ENCODE measurements at places on chromosomes 7 and 10.

GRCh38 chr10:2700626-2701305 is 366.6 kb upstream of the PFKP start:
- DNase-seq = no peak

- no peak for DNase-seq
These were observed 470.5 kb downstream of the RPS24 start for GRCh38 chr10:78504181-78504580.

GRCh38 chr10:113754768-113755167 is 3.3 kb downstream of the PLEKHS1 start:
- DNase-seq = no peak

DNA sequence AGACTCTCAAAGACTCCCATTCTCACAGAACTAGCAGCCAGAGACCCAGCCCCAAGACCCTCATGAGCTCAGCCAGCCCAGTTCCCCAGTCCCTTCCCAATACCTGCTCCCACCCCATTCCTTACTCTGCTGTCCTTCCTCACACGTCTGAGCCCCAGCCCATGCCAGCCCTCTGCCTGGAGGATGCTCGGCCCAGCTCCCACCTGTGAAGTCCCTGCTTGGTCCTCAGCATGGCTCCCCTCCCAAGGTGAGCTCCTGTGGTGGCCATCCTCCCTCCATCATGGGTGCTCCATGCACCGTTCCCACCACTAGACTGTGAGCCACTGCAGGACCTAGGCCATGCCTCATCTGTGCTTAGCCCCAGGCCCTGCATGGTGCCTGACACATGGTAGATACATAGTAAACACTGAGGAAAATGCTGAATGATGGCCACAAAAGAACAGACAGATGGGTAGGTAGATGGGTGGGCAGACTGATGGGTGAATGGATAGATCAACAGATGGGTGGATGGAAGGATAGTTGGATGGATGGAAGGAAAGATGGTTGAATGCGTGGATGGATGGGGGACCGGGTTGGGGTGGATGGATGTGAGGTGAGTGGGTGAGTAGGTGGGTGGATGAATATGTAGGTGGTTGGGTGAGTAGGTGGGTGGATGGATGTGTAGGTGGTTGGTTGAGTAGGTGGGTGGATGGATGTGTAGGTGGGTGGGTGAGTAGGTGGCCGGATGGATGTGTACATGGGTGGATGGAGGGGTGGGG is 138.9 kb downstream of the GRID1 start:
- no peak for DNase-seq

DNA sequence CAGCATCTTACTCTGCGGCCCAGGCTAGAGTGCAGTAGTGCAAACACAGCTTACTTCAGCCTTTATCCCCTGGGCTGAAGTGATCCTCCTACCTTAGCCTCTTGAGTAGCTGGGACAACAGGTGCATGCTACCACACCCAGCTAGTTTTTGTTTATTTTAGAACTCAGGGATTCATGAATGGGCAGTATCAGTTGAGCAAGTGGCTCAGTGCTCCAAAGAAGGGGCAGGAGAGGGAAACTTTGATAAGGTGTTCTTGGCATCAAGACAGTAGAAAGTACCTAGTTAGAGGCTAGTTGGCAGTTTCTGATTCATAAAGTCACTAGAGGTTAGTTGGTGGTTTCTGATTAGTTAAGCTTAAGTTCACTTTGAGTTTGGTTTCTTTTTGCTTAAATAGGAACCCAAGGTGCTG is 18.4 kb downstream of the TRIM24 start:
- no peak for DNase-seq

GRCh38 chr7:4102231-4102841 is 579.8 kb upstream of the FOXK1 start:
- no peak for DNase-seq

DNA sequence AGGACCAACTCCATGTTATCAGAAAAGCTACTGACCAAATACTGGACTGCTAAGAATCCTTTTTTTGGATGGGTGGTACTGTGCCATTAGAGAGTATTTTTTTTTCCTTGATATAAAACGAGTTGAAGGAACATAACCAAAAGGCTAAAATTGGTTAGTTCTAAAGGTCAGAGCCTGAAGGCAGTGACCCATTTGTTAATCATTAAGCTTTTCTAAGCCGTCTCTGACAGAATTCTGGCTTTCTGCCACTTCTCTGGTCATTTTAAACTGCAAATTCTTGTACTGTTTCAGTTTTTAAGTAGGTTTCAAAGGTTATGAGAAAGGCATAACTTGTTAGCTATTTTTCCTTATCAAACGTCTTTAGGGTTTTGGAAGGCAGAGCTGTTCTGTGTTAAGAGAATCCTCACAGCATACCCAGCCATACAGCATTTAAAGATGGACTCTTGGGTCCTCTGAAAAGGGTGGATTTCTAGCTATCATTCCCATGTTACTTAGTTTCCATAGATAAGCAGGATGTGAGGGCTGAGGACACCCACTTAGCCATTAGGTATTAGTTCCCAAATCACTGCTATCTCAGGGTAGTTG is 196.8 kb downstream of the RNLS start:
- DNase-seq = no peak

DNA sequence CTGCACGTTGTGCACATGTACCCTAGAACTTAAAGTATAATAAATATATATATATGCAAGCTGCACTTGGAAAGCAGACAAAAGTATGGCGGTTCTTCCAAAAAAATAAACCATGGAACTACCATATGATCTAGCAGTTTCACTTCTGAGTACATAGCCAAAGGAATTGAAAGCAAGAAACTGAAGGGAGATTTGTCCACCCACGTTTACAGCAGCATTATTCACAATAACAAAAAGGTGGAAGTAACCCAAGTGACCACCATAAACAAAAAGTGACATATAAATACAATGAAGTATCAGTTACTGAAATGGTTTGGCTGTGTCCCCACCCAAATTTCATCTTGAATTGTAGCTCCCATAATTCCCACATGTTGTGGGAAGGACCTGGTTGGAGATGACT is 525.3 kb upstream of the CELF2 start:
- DNase-seq = no peak

DNA sequence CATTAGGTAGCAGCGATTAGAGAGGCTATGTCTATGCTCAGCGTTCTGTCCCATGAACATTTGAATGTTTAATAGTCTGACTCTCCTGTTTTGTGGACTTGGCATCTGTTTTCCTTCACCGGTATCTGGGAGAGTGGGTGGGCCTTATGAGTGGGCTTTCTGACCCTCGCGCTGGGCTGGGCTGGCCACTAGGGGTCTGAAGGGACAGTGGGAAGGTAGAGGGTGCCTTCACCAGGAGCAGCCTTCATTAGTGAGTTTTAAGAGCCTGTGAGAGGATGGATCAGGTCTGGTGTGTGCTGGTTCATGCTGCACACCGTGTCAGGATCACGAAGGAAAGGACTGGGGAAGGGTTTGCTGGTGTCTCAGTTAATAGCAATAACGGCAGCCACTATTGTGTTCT is 33.4 kb downstream of the DCLRE1A start:
- DNase-seq = no peak

DNA sequence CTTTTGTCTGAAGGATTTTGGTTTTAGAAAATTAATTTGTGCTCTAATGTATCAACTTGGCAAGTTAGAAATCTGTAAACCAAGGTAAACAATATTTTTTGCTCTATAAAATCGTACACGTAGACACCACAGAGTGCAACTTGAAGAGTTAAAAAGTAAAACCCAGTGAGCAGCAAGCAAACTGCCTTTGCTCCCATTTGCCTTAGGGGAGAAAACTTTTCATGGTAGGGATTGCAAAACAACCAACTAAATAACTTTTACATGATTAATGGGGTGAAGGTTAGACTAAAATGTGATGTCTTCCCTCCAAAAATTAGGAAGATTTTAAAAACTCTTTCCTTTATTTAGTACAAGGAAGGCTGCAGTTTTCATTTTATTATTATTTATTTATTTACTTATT is 224.2 kb upstream of the LYZL1 start:
- no peak for DNase-seq

DNA sequence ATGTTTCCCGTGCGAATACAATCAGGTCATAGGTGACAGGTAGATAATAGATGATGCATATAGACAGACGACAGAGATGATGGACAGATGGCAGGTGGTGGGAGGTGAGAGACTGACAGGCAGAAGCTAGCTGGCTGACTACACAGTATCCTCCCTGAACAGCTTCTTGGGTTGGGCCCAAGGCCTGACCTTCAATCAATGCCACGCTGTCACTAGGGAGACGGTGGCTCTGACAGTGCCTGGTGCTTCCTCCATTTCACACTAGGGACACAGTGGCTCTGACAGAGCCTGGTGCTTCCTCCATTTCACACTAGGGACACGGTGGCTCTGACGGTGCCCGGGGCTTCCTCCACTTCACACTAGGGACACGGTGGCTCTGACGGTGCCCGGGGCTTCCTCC is 200.1 kb downstream of the DIP2C start:
- no peak for DNase-seq

DNA sequence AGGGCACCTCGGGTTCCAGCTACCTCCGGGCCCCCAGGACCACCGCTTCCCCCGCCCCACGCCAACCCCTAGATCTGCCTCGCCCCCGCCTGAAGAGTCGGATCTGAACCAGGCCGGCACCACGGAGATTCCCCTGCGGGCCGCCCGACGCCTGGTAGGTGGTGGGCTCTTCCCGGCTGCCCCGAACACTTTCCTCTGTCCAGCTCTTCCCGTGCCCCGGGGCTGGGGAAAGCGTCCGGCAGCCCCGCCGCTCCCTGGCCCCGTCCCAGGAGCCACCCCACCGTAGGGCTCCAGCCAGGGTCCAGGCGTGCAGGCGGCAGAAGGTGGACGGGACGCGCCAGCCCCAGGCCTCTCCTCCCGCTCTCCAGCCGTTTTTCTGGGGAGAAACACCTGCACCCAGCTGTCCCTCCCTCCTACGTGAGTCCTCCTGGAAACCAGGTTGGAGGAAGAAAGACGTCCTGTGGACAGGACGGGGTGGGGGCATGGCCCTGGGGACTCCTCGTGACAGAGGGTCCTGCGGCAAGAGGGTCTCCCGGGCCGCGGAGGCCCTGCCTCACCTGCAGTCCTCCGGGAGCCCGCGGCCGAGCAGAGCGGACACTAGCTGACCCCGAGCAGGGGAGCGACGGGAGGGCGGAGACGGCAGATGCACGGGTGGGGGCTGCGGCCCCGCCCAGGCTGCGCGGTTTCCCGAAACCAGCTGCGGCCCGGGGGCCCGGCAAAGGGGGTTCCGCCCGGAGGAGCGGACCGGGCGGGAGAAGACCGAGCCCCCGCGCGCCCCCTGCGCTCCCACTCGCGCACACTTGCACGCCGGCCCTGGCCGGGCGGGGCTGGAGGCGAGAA is at the start of gene TMEM176B:
Gene TMEM176B (minus strand): TSS at position 624 of the 840 bp plus-strand sequence. CDS start 3,795 bp downstream, outside the sequence.
- no peak for DNase-seq

- no peak for DNase-seq
These were observed 1.8 kb upstream of the OPN4 start for GRCh38 chr10:86652361-86653202.

DNA sequence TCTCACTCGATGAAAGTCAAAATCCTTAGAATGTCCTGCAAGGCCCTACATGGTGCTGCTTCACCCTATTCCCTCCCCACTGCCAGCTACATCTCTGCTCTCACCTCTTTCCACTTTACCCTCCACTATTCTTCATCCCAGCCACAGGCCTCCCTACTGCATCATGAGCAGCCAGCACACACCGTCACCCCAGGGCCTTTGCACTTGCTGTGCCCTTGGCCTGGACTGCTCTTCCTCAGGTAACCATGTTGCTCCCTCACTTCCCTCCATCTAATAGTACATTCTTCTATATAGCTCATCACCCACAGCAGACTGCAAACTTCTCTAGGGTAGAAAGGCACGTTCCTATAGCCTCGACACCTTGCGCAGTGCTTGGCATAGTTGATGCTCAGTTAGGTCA is 167.7 kb downstream of the SH3PXD2A start:
- no peak for DNase-seq

- no peak for DNase-seq
These were observed 1.8 kb downstream of the GDI2 start for GRCh38 chr10:5811387-5811821.

- DNase-seq = no peak
These were observed 12.9 kb downstream of the GRM8 start for GRCh38 chr7:127239814-127240213.

DNA sequence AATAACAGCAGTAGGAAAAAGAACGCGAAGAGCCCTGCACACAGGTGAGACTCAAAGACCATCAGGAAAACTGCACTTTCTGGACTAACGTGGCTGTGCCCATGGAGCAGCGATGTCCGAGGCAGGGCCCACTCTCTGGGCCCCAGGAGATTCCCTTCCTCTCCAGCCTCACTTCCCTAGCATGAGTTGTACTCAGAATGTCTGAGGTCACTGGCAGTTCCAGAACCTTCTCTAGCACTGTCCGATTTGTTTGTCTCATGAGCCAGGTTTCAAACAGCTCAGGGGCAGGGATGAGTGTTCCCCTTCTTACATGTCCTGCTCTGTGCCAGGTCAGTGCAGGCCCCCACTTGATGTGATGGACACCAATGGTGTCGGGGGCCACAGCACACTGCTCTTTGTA is 484.2 kb downstream of the PTPRN2 start:
- DNase-seq = no peak

- no peak for DNase-seq
These were observed 536.6 kb downstream of the HTR7 start for GRCh38 chr10:90321132-90321816.

DNA sequence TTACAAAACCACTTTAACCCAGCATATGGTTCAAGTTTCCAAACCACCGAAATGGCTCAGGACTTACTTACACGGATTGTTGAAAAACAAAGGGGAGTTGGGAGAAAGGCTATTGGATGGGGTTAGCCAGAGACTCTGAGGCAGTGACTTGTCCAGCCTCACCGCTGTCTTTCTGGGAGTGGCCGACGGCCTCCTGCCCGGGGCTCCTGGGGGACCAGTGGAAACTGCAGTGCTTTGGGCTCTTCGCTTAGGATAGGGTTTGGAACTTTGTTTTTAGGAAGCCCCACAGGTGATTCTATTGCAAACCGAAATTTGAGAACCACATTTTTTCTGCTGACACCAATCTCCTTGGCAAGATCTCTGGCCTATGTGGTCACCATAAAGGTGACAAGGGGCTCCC is 38.1 kb upstream of the R3HCC1L start:
- no peak for DNase-seq

DNA sequence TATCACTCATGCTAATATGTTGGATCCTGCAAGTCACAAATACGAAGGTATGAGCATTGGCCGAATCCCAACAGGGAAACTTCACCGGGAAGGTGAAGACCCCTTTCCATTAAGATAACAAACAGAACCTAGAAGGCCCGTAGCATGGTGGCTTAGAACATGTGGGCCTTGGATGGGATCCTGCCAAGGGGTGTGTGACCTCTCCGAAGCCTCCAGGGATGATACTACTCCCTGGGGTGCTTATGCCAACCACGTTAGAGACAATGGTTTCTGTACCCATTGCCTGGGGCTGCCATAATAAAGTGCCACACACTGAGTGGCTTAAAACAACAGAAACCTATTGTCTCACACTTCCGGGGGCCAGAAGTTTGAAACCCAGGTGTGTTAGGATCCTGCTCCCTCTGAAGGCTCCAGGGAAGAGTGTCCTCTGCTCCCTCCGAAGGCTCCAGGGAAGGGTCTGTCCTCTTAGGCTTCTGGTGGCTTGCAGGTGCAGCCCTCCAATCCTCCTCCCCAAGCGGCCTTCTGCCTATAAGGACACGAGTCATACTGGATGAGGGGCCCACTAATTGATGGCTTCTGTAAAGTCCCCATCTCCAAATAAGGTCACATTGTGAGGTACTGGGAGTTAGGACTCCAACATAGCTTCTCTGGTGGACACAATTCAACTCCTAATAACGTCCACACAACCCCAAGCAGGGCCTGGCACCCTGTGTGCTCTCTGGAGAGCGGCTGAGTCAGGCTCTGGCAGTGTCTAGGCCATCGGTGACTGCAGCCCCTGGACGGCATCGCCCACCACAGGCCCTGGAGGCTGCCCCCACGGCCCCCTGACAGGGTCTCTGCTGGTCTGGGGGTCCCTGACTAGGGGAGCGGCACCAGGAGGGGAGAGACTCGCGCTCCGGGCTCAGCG is 992 bp upstream of the MGMT start:
- no peak for DNase-seq
